ENCODE measurements at places on chromosomes 4 and X.

GRCh38 chrX:40445691-40446090 is 135.1 kb upstream of the ATP6AP2 start:
- no peaks in the 10 kb centered on the region for H3K36me3 ChIP-seq
- no peak for DNase-seq
- no peaks in the 10 kb centered on the region for H3K27me3 ChIP-seq
- no peaks in the 10 kb centered on the region for H3K4me1 ChIP-seq

GRCh38 chr4:142826503-142827241 is 19.4 kb downstream of the INPP4B start:
- no peaks in the 10 kb centered on the region for H3K27me3 ChIP-seq
- H3K27ac ChIP-seq: no peak overlapping the region
- H3K4me1 ChIP-seq: no peaks in the 10 kb centered on the region
- no peaks in the 10 kb centered on the region for H3K36me3 ChIP-seq

GRCh38 chr4:76374798-76375197 is 46.1 kb downstream of the CCDC158 start:
- no peak overlapping the region for H3K27ac ChIP-seq
- no peaks in the 10 kb centered on the region for H3K4me1 ChIP-seq
- H3K4me3 ChIP-seq: no peak overlapping the region
- H3K27me3 ChIP-seq: no peaks in the 10 kb centered on the region

GRCh38 chr4:110183058-110183457 is 15.4 kb downstream of the ELOVL6 start:
- H3K27ac ChIP-seq: no peak overlapping the region
- H3K4me1 ChIP-seq: no peaks in the 10 kb centered on the region
- no peak for DNase-seq
- no peaks in the 10 kb centered on the region for H3K27me3 ChIP-seq
- H3K36me3 ChIP-seq: no peaks in the 10 kb centered on the region

DNA sequence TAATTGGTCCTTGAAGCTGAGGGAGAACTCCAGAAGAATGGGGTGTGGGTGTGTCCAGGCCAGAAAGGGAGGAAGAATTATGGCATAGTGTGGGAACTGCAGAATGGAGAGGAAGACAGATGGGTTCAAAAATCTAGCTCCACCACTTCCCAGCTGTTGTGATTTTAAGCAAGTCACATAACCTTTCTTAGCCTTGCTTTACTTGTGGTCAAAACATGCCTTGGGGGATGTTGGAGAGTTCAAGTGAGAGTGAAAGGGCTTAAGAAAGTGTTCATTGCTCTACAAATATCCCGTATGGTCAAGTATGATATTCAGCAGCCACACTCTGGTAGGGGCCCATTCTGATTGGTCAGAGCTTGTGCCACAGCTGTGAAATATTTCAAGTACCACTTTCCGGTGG is 15.0 kb upstream of the STARD8 start:
- H3K36me3 ChIP-seq: no peaks in the 10 kb centered on the region
- H3K4me1 ChIP-seq: no peaks in the 10 kb centered on the region
- H3K27ac ChIP-seq: no peak overlapping the region
- H3K27me3 ChIP-seq: no peaks in the 10 kb centered on the region

DNA sequence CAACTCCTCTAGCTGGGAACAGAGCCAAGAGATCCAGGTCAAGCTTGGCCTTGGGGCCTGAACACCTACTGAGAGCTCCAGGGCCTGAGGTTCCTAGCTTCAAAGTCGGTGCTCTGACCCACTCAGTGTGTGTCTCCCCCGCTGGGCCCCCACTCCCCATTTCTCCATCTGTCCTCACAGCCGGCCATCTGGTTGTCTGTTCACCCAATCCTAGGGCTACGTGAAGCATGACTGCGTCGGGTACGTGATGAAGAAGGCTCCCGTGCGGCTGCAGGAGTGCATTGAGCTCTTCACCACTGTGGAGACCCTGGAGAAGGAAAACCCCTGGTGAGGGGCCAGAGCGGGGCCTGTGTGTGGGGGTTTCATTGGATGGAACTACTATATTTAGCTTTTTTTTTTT is 12.3 kb downstream of the USP11 start:
- no peak overlapping the region for H3K4me3 ChIP-seq
- H3K4me1 ChIP-seq: no peaks in the 10 kb centered on the region
- no peak overlapping the region for H3K27ac ChIP-seq
- H3K27me3 ChIP-seq: no peaks in the 10 kb centered on the region

DNA sequence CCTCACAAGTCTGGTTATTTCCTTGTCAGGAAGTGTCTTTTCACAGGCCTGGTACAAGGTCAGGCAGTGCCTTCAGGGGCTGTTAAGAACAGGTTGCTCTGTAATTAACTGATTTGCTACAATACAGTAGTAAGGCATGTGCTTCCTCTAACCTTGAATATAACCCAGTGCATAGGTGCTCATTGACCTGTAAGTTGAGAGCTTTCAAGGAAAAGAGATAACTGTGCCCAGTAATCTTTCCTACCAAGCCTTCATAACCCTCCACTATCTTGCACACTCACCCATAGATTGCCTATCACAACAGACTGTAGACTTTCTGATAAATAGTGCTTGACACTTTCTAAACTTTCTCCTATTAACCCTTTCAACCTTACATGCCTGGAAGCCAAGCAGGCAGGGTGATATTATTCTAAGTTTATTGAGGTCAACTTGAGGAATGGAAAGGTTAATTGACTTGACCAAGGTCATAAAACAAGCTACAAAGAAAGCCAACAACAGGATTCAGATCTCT is 148.1 kb downstream of the PPARGC1A start:
- no peak overlapping the region for H3K4me3 ChIP-seq
- no peak for DNase-seq
- no peaks in the 10 kb centered on the region for H3K27me3 ChIP-seq
- no peaks in the 10 kb centered on the region for H3K36me3 ChIP-seq

DNA sequence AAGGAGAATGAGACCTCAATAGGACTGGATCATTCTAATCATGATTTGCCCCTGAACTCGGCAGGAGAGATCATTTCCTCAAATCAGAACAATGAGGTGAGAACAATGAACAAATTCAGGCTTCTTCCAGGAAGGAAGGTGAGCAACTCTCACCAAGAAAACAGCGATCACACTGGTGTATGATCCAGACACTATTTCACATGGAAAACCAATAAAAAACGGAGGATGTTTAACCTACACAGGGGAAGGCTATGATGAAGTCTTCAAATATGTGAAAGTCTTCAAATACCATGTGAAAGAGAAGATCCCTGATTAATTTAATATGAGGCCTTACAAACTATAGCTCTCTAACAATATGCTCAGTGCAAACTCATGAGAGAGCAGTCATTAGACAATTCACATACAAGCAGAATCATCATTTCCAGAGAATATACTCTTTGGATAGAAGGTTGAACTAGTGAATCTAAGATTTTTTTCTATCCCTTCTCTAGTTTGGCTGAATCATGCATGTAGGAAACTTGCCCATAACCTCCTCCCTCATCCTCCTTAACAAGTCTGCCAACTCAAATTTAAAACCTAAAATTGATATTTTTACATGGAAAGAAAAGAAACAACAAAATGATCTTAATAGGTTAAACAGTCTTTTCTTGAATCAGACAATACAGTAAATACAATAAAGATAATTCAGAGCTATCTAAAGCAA is 122.5 kb downstream of the ADAMTS3 start:
- no peak overlapping the region for H3K4me3 ChIP-seq
- H3K27ac ChIP-seq: no peak overlapping the region
- H3K27me3 ChIP-seq: no peaks in the 10 kb centered on the region
- H3K4me1 ChIP-seq: no peaks in the 10 kb centered on the region

DNA sequence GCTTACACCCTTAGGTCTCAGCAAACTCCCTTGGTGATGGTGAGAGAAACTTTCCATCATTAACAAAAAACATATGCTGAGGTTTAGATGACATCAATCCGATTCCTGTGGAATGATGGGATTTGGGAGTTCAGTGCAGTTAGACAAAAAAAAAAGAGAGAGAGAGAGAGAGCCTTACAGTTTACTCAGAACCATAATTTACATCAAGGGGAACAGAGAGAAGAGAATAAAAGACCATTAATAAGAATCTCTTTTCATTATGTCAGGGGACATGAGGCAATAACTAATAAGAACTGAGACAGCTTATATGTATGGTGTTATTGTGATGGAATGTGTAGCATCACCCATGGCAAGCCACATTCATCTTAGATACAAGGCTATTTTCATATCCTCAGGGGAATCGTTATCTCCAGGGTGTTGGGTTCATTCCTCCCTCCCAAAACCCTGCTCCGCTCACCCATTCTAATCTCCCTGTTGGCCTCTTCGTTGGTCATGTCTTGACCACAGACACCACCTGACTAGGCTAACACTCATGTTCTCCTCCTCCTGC is 175.7 kb upstream of the MXRA5 start:
- no peak for DNase-seq
- H3K36me3 ChIP-seq: no peaks in the 10 kb centered on the region
- no peak overlapping the region for H3K4me3 ChIP-seq
- no peaks in the 10 kb centered on the region for H3K27me3 ChIP-seq
